ENCODE measurements at places on chromosomes 3 and 15.

GRCh38 chr3:101709126-101709525 lies 15.3 kb upstream of the CEP97 start:
- no peak for DNase-seq

DNA sequence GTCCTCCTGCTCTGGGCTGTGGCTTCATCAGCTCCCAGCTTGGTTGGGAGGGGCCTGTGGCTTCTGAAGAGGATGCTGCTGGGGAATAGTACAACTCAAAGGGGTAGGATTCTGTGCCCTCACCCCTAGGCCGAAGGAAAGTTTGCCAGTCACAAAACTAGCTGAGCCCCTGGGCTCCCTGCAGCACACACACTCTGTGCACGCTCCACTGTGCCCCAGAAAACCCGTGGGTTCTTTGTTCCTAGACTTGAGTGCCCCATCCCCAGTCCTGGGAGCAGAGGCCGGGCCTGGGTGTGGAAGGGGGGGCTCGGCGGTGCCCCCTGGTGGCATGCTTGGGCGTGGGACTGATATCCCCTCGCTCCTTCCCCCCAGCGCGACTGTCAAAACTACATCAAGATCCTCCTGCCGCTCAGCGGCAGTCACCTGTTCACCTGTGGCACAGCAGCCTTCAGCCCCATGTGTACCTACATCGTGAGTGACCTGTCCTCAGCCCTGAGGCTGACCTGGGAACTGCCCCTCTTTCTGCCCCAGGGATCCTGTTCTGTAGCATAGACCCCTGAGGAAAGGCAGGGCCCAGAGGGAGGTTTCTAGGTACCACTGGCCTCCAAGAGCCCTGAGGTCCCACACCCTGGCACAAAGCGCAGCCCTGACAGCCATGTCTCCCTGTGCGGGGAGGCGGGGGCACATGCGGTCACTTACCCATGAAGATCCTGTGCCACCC lies 14.2 kb downstream of the CIB1 start:
- no peak for DNase-seq

DNA sequence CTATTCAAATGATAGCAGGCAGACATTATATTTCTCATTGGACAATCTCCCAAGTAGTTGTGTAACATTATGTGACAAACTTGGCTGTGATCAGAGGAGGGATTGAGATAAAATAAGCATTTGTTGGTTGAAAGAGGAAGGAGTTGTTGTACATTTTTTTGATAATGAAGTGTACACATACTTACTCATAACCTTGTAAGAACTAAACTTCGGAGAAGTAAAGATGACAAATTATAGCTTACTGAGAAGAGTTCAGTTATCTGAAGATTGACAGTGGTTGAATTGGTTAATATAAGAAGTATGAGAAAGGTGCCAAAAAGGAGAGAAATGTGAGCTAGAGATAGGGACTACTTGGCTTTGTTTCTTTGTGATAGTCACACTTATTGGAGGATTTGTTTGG lies 32.6 kb downstream of the STT3B start:
- DNase-seq, result no peak

DNA sequence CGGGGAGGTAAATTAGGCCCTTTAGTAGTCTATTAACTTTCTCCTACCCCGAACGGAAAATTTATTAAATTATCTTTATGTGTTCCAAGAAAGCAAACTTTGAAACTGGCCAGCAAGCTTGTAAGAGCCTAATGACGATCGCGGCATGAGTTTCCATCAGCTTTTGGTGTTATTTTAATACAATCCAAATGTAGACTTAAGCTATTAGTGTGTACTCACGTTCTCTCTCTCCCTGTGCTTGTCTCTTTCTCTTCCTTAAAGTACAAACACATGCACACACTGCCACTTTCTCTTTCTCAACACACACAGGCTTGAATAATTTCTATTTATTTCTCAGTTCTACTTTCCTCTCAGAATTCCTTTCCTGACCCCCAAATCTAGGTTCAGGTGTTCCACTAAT lies 108.8 kb upstream of the MME start:
- no peak for DNase-seq

- DNase-seq, result no peak
Observed at GRCh38 chr3:111715911-111716523, 120.9 kb upstream of the ZBED2 start.

- DNase-seq, result no peak
Observed at GRCh38 chr3:156749244-156749643, 74.9 kb downstream of the TIPARP start.

GRCh38 chr3:49671291-49672288 lies 2.6 kb upstream of the APEH start:
- DNase-seq, result no peak

DNA sequence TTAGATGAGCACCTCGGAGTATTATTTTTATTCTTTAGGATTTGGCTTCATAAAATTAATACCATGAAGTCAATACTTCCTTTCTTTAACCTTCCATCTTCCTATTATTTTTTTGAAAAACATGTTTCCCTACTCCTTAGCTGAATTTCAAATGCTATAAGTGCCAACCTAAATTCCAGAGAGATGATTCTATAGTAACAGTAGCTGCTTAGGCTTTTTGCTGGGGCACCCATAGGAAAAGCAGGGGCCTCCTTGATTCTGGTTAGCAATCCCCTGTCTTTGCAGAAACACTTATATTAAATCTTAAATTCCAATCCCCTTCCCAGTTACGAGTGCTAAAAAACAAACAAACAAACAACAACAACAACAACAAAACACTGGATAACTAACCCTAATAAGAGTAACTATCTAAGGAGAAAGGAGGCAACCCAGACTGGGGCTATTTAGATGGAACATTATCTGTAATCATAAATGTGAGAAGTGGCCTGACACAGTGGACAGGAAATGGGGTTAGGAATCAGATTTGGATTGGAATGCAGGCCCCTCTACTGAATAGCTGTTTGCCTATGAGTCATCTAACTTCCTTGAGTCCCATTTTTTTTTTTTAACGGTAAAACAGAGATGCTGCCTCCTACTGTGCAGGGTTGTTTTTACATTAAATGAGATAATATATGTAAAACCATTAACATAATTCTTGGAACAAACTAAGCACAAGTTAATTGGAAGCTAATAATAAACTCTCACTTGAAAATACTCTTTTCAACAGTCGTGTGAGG lies 148.1 kb downstream of the WDR72 start:
- no peak for DNase-seq

DNA sequence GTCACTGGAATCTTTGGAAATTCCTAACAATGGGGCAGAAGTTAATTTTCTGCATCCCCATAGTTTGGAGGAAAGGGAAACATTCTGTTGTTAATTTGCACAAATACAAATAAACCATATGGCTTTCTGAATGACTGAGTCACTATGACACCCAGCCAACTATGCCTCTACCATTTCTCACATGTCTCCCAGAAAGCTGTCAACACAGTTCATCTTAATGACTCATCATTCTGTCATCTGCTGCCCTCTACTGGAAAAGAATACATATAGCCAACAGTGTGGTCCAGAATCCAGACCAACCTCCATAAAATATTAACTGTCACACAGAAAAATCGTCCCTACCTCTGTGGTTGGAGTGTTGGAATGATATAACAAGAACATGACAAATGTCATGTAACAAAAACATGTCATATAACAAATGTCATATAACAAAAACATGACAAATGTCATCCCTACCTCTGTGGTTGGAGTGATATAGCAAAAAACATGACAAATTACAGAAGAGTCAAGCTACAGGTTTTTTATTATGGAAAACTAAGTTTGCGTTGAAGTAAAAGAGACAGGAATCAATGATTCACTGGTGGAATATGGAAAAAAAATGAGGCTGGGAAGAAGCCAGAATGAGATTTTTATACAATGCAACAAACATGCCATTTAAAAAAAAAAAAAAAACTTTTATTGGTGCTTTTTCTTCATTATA lies 47.7 kb upstream of the GYG1 start:
- peak; percentile 89 for DNase-seq

DNA sequence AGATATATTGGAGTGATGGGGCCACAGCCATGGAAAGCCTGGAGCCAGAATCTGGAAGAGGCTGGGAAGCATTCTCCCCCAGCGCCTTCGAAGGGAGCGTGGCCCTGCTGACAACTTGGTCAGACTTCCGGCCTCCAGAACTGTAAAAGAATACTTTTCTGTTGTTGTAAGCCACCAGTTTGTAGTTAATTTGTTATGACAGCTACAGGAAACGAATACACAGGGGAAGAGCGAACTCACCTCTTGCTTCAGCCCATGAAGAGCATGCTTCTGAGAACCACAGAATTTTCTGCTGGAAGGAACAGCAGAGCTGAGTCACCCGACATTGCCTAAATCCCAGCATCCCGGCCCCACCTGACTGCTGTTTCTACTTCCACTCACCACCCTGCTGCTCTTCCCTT lies 501.7 kb downstream of the SHQ1 start:
- DNase-seq, result peak; percentile 97

- DNase-seq, result no peak
Observed at GRCh38 chr15:100078511-100079220, 263.1 kb downstream of the ADAMTS17 start.

DNA sequence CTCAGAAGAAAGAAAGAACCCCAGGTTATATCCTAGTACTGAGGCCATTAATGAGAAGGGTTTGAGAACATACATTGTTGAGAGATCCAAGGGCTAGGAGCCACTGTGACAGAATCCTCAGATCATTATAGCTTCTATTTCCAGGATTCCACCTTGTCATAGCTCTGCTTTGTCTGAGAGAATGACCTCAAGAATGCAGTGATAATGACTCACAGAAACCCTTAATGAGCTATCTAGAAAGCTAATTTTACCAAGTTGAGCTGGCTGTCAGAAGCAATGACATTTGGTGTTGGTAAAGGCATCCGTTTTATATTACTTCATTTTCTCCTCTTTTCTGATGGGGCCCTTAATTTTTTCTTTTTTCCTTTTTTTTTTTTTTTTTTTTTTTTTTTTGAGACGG lies 10.9 kb downstream of the TRIP4 start:
- no peak for DNase-seq

DNA sequence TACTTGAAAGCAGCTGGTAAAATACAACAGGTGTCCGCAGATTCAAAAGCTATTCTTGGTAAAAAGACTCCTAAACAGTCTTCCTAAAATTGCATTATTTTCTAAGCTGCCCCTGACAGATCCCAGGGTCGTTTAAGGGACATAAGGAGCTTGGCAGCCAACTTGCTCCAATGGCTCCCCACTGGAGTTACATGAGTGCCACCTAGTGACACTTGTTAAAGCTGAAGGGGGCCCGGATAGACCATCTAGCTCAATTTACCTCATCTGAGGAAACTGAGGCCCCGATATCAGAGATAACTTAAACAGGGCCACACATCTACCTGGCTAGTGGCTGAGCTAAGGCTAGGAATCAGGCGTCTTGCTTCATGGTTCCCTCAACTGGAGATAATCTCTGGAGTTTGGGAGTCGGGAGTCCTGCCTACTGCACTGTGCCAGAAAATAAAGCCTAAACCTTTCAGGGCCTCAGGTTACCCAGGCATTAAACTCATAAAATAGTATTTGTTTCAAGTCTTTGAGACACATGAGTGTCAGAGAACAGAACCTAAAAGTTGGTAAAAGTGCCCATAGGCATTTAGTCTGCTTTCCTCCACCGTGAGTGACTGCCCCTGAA lies 6.5 kb upstream of the TBC1D23 start:
- DNase-seq, result no peak

DNA sequence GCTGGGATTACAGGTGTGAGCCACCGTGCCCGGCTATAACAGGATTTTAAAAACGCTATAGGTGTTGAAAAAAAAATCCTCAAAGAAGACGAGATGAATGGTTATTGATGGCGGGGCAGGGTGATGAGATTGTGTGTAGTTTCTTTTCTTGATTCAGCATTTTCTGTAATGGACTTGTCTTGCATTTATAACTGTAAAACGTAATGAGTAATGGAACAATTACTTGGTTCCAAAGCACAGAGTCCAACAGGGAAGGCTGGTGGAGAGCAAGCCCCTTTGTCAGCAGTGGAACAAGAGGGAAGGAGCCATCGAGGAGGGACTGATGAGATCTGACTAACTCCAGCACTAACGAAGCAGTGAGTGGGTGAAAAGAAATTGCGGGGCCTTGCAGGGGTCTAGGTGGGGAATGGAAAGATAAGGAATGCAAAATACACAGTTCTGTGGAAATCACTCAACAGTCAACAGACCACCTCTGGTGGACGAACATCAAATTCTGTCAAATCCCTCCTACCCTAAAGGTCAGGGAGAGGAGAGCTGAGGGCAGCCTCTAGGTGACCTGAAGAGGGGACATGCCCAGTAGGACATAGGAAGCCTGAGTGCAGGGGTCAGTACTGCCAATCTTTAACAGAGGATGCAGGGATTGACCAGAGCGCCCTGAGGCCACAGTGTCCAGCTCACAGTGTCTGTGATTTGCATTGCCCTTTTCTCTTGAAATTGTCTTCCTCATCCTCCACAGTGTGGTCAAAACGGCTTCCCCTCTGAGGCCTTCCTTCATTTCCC lies 23.1 kb upstream of the CDCP1 start:
- DNase-seq, result no peak

DNA sequence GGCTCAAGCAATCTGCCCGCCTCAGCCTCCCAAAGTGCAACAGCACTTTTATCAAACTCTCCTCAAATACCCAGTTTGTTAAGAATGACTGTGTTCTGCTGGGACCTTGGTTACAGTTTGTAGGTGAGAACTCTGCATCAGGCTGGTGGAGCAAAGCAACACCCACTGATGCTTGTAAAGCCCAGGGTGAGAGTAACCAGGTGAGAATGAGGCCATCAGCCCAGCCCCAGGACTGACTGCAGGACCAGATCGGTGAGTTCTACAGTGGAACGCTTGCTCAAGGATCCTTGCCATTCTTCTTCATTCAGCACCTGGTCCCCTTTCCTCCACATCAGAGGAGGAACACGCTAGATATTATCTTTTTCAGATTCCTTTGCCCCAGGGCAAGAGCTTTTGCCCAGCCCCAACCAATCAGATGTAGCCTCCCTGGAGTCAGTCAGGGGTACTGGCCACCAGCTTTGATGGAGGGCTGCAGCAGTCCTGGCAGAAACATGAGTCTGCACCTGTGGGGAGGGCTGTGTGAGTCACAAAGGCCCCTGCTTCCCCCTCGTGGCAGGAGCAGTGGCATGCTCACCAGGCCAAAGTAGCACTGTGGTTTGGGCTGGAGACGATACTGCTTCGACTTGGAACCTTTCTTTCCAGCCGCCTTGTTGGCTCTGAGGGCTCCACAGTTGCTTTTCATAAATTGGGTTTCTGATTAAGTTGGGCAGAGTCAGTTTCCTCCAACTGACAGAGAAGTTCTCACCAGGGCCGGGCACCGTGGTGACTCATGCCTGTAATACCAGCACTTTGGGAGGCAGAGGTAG lies 3.5 kb upstream of the SHISA5 start:
- DNase-seq, result no peak

- no peak for DNase-seq
Observed at GRCh38 chr3:40911928-40912327, 287.4 kb upstream of the CTNNB1 start.

GRCh38 chr15:92323525-92323924 lies 70.2 kb upstream of the ST8SIA2 start:
- no peak for DNase-seq

DNA sequence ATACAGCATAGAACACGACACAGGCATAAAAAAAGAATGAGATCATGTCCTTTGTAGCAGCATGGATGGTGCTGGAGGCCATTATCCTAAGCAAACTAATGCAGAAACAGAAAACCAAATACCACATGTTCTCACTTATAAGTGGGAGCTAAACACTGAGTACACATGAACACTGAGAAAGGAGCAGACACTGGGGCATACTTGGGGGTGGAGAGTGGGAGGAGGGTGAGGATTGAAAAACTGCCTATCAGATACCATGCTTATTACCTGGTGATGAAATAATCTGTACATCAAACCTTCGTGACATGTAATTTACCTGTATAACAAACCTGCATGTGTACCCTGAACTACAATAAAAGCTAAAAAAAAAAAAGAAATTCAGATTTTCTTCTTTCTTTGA lies 100.4 kb downstream of the PPM1L start:
- no peak for DNase-seq
